Stimulated activated CD4-positive, alpha-beta T cell treated with anti-CD3 and anti-CD28 coated beads, Interleukin-1b, Interleukin-23, amount 100 ng/mL, for 4 hours (primary cell): ENCODE measurements at places on chromosomes 11 and 22.

DNA sequence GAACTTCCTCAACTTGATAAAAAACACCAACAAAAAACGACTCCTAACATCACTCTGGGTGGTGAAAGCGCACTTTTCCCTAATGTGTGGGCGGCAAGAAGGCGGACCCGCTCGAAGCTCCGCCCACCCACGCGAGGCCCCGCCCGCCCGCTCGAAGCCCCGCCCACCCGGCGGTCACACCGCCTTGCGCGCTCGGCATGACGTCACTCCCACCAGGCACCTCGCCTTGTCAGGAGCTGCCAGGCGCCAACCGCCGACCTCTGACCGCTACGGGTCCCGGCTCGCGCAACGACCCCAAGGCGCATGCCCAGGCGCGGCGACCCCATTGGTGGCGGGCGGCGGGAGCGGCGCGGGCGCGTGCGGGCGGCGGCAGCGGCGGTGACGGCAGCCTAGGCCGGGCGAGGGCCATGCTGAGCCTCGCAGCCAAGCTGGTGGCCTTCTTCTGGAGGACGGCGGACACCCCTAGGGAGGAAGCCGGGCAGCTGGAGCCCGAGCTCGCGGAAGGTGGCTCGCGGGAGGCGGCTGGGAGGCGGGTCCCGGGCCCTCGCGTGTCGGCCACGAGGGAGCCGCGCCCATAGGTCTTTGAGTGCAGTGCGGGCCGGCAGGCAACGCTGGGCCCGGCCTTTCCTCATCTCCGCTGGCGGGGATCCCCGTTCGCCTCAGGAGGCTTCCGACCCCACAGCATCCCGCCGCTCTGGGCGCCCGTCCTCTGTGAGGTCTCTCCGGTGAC, at the start of gene MOV10L1:
Gene MOV10L1, plus strand, starts transcription at position 325 of the 730 bp plus-strand sequence. Its CDS starts 83 bp downstream, at position 408.
- DNase-seq: no peak

DNA sequence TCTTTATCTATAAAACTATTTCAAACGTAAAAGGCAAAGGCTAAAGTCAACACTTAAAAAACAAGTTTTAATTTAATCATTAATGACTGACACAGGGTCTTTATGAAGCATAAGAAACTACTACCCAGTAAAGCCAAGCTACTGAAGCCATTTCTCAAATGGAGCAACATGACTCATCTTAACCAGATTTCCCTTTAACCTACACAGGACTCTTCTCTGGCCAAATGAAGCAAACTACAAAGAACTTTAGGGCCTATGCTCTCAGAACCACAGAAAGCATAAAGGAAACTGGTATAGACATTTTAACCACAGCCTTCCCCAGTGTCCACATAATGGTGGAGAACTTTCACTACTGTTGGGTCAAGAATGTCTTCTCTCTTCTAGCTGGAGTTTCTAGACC, 34.7 kb downstream of the ALG9 start:
- DNase-seq: no peak

GRCh38 chr22:27137871-27138337, 480.5 kb downstream of the MIAT start:
- DNase-seq: no peak

DNA sequence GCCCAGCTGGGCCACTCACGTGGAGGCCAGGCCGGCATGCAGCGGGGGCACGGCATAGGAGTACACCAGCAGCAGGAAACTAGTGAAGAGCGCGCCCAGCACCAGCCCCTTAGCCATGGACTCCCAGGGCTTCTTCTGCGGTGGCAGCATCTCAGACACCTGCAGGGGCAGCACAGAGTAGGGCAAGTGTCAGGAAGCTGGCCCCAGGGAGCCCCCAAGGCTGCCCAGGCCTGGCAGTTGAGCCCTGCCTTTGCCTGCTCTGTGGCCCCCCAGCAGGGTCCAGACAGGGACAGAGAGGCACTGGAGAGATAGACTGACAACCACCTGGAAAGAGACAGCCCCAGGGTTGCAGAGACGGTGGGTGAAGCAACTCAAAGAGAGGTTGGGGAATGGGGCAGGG, 10.7 kb upstream of the SEC14L6 start:
- no peak for DNase-seq

DNA sequence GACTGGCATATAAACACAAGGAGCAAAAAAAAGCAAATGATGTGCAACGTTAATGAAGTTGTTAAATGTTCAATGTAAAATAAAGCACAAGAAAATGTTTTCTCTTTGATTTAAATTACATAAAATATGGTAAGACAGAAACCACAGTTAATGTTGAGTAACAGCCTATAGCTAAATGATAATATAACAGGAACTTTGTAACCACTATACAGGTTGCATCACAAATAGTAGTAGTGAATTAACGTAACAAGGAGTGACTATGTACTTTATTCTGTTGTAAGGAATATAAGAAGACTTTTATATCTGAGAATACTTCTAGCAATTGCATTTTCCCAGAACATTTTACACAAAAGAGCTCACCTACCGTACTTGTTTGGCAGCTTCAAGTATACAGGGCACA, 16.9 kb downstream of the SAAL1 start:
- no peak for DNase-seq

- DNase-seq: no peak
Observed at GRCh38 chr22:36921309-36922104, 8.1 kb downstream of the CSF2RB start.

GRCh38 chr11:69356703-69357457, 62.9 kb downstream of the MYEOV start:
- DNase-seq: no peak
